ENCODE measurements at places on chromosomes 11 and 22. TPM values are rescaled to one million over a fixed set of nuclear protein-coding genes. Genes with fewer than 3 reads are reported as not detected.

DNA sequence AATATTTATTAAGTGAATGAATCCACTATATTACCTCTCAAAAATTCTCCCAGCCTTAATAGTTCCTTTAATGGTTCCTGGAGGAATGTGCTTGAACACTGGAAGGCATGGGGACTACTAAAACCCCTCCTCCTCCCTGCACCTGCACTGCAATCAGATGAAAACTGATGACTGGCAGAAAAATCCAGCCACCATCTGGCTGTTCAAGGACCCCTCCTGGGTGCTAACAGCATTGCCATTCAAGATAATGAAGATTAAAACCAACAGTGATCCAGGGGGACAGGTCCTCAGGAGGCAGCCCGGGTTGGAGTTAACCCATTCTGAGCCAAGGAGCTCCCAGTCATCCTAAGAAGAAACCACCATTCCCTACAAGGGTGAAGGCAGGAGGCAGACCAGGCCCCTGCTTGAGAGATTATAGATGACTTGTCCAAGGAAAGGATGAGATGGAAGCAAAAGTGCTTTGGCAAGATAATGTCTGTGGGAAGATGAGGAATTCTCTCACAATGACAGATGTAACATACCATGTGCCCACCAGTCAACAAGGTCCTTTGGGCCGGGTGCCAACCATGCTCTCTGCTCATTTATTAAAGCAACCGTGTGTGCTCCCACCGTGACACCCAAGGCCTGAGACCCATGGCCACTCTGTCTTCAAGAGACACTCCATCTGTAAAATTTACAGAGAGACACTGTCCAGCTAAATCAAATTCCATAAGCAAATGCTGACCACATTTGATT lies 90.6 kb downstream of the LARGE1 start:
- no peak for DNase-seq

DNA sequence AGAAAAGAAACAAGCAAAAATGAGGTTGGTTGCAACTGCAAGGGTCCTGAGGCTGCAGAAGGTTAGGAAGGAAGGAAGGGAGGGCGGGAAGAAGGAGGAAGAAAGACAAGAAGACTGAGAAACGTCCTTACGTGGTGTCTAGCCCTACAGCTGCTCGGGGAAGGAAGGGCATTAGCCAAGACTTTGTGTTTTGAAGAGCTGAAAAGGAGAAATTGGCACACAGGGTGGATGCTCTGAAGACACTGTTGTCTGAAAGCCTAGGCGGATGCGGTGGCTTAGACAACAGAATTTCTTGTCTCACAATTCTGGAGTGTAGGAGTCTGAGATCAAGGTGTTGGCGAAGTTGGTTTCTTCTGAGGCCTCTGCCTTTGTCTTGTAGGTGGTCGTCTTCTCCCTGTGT lies 60.7 kb downstream of the MCM5 start:
- DNase-seq: no peak

- DNase-seq: no peak
Observed at GRCh38 chr11:127308291-127308690, 307.7 kb upstream of the KIRREL3 start.

DNA sequence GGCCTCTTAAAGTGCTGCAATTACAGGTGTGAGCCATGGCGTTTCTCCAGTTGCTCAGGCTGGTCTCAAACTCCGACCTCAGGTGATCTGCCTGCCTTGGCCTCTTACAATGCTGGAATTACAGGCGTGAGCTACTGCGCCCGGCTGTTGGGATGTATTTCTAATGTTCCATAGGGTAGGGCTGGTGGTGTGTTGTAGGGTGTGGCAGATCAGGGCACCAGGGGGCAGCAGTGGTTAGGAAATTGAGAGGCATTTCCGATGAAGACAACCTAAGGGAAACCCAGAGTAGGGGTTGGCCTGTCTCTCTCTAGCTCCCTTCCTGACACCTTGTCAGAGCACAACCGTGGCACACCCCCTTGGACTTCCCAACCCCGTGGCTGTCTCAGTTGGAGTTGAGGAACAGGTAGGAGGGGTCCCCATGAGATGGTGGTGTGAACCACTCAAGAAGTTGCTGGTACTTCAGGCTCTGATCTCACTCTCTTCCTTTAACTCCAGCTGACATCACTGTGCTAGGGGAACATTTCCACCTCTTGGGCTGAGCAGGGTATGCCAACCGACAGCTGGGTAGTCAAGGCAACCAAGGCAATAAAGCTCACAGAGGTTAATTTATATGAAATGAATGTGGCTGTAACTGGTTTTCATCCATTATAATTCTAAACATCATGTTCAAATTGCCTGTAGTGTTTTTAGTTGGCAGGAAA lies 33.0 kb downstream of the YWHAH start:
- no peak for DNase-seq

DNA sequence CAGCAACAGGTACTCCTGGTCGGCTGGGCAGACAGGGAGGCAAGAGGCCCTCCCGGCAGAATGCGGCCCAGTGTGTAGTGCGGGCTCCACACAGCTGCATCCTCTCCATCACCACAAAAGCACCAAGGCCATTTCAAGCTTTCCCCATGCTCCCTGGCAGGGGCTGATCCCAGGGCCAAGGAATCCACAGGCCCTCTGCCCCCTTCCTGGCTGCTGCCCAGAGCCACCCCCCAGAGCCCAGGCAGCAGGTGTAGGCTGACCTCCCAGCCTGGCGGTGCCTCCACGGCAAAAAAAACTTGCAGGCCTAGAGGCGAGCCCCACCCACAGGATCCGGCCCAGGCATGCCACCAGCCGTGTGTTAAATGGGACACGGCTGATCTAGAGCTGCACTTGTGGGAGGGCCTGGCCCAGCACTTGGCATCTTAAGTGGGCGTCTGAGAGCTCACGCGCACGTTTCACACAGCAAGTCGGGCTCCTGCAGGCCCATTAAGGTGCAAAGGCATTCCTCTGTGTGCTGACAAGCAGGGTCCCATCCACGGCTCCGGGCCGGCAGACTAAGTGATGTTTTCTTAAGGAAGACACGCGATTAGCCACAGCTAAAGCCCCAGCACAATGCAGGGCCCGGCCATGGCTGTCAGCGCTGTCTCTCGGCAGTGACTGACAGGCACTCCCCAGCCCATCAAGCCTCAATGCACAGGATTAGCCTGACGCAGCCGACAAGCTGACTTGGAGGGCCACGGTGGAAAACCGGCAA lies 19.8 kb upstream of the GNB1L start:
- no peak for DNase-seq

Gene RAC2
- total RNA-seq: not detected

Gene HEPN1
- not detected for total RNA-seq

Data from occipital lobe (tissue), 3 donors.